ENCODE measurements at places on chromosomes 2 and 18.

DNA sequence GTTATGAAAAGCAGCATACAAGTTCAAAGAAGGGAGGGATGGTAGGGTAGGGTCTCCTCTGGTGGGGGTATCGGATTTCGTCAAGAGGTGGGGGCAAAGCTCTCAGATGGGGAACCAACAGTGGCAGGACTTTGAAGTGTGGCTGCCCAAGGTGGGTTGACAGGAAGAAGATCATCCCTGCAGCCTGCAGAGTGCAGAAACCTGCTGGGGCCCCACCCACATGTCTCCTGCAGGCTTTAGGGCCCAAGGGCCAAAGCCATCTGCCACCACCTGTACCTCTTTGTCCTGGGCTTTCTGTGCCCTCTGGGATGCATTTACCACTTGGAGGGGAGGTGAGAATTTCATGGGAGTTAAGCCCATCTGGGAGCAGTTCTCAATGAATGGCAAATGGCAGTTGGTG is 42.7 kb downstream of the KCNF1 start:
- DNase-seq: no peak

DNA sequence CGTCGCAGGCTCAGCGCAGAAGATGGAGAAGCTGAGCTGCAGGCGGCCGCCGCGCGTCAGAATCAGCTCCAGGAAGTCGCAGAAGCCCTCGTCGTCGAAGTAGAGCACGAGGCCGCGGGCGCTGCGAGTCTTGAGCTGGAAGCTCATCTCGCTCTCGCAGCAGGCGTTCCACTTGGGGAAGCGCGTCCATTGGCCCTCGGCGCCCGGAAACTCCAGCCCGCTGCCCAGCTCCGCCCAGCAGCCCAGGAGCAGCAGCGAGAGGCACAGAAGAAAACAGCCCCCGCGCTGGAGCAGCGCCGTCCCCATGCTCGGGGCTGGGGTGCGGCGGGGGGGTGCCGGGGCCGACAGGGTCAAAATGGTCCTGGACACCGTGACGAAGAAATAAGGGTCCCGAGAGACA is 4.0 kb downstream of the NRXN1 start:
- no peak for DNase-seq

- DNase-seq: no peak
Observed at GRCh38 chr2:41970988-41971660, 76.7 kb upstream of the PKDCC start.

DNA sequence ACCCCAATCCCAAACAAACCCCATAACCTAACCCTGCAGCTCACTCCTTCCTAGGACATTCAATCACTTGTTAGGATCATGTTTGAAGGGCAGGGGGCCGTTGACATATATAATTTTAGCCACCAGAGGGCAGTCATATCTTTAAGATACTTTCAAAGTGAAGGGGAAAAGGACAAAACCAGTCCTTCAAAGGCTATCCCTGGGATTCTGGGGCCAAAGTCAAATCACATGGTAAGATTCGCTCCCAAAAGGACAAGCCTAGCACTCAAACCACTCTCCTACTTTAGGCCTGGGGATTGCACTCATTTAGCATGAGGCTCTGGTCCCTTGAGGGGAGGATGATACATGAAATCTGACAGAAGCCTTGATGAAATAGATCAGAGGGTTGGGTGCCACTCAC is 44.6 kb downstream of the HAUS1 start:
- peak; percentile 62 for DNase-seq

- no peak for DNase-seq
Observed at GRCh38 chr2:152400607-152401214, 65.7 kb downstream of the FMNL2 start.

- DNase-seq: no peak
Observed at GRCh38 chr2:95348609-95349567, 51.7 kb downstream of the KCNIP3 start.

DNA sequence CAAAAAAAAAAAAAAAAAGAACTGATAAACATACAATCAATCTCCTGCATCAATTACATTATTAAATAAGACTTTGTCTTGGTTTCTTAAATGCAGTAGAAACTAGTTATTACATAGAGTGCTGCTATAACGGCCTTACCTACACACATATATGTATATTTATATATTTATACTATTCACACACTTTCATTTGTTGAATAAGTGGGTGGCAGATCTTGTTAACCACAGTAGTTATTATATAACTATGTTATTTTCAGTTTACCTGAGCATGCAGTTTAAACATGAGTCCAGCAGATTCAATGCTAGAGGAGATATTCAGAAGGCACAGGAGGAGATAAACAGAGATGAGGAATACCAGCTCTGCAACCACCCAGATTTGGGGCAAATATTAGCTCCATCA is 81.5 kb upstream of the CD226 start:
- DNase-seq: no peak

DNA sequence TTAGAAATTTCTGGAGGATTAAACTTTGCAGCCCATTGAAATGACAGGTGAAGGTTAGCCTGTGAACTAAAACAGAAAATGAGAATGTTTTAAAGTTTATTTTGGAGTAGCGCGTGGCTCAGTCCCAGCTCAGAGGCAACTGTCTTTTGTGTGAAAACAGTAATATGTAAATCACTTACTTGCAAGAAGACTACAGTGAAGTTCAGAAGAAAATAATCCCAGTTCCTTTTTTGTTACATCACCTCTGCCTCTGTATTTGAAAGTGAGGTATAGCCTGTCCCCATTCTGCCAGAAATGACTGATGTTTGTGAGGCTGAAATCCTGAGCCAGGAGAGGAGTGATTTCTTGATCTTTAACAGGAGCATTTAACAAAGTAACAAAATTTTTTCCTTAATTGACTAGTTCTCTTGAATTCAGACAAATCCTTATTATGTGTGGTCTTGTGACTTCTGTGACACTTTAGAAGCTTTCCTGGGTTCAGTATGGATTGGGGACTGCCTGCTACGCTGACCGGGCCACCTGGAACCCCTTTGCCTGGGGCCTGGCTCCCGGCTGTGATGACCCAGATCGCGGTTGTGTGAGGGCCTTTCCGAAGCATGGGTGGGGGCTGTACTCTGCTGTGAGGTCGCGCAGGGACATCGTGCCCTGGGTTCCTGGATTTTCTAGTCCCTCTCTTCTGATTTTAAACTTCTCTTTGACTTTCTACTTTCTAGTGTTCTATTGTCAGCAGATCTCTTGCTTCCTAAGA is 24.3 kb downstream of the TRAPPC12 start:
- no peak for DNase-seq

Measured in adrenal gland (tissue), 19 donors.